ENCODE measurements at places on chromosomes 3 and 15.
A peak's percentile ranks its signal among the peaks of the same experiment; 100 is the strongest.

DNA sequence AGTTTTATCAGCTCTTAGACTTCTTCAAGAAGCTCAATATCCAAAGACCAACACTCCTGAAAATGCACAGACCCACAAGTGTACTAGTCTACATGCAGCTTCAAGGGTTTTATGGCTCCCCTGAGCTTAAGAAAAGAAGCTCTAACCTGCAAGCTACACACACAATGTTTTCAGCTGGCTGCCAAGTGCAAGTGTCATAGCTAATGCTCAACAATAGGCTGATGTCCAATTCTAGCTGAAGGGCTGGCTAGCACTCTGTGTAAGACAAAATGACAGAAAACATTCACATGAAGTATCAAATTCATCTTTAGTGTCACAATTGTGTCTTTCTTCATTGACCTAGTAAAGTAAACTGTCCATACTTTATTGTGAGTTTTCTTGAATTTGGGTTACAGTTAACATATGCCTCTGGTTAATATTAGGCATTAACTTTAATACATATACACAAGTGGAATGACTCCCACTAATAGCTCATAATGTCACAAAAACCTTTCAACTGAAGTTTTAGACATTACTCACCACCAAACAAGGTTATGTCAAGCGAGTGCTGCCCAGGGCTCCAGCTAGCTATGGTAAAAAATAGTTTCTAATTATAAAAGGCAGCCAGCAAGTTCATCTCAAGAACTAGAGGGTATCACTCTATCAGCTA lies 15.1 kb downstream of the ABI3BP start:
- DNase-seq, result no peak

GRCh38 chr15:63870487-63871209 lies 36.9 kb upstream of the HERC1 start:
- DNase-seq, result no peak

- no peak for DNase-seq
These were observed 1.2 kb downstream of the ROBO2 start for GRCh38 chr3:77040926-77041722.

DNA sequence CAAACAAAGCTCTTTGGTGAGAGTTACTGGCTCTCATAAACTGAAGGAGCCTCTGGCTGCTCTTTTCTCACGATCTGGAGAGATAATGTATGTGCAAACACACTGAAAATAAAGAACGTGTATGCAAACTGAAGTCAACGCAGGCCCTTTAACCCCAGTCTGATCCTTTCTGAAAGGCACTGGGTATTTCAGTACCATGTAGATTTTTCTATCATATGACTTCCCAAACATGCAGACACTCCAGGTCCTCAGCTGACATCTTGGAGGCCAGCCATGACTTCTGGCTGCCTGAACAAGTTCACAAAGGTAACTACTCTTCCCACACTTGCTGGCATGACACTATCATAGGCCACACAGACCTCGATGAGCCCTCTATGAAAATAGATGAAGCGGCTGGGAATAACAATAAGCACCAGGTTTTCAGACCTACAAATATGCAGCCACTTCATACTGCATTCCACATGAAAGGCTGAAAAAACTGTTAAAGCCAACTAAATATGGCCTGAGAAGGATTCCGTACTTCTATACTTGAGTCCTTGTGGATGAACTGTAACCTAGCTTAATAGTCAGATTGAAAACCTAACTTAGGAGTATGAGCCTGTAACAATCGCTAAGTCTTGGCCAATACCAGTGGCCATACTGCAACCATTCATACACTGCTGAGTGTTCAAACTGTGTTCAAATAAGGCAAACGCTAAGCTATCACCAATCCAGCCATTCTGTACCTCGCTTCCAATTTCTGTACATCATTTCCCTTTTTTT lies 121.3 kb downstream of the THRB start:
- no peak for DNase-seq

- no peak for DNase-seq
These were observed 19.6 kb downstream of the LRRC49 start for GRCh38 chr15:70912187-70912586.

DNA sequence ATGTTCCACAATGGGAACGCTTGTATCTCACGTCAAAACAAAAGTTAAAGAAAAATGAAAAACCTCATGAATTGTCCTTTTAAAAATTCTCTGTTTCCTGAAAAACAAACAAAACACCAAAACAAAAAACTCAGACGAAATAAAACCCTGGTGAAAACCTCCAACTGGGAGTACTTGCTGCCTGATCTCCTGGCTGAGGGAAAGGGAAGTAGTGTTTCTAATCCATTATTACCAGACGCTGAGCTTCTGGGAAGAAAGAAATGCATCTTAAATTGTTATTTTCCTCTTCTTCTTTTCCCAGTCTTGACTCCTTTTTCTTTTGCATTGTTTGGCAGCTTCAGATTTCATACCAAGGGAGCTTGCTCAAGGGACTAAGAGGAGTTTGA lies 243.2 kb upstream of the RGMA start:
- no peak for DNase-seq

DNA sequence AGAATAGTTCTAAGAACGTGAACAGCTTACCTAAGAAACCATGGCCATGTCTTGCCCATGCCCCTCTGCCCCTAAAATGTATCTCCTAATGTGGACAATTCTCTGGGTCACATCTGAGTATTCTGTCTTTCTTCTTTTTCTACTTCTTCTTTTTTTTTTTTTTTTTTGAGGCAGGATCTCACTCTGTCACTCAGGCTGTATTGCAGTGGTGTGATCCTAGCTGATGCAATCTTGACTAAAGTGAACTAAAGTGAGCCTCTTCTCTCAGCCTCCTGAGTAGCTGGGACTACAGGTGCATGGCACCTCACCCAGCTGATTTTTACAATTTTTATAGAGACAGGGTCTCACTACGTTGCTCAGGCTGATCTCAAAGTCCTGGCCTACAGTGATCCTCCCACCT lies 204.8 kb upstream of the ZPLD1 start:
- no peak for DNase-seq

DNA sequence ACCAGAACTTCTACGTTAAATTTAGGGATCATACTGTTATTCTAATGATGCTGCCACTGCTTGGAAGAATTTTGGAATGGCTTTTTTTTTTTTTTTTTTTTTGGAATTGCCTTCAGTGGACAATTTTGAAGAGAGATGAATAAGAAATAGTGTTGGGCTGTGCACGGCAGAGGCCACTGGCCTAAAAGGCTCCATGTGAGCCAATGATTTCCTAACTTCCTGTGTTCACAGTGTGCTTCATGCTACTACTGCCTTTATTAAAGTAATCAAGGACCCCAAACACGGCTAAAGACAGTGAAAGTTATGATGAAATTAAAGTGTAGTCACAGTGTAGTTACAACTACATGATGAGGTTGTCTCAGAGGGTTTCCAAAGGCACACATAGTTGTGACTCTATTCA lies 100.8 kb upstream of the TNFAIP8L3 start:
- no peak for DNase-seq

GRCh38 chr3:43363621-43364266 lies 77.4 kb downstream of the SNRK start:
- DNase-seq, result peak; percentile 46

DNA sequence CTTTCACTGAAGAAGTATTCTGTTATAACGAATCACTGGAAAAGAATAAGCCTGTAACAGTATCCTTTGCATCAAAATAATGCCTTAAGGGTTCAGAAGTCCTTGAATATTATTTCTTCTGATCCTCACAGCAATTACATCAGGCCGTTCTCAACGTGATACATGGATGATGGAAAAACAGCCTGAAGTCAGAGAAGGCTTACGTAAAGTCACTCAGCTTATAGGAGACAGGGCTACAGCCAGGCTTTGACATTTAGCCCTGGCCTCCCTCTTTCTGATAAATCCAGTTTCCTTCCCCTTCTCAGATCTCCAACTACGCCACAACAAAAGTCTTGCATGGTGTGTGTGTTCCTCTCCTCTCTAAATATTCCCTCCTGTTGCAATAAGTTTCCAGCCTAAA lies 131.9 kb downstream of the ANO10 start:
- no peak for DNase-seq

DNA sequence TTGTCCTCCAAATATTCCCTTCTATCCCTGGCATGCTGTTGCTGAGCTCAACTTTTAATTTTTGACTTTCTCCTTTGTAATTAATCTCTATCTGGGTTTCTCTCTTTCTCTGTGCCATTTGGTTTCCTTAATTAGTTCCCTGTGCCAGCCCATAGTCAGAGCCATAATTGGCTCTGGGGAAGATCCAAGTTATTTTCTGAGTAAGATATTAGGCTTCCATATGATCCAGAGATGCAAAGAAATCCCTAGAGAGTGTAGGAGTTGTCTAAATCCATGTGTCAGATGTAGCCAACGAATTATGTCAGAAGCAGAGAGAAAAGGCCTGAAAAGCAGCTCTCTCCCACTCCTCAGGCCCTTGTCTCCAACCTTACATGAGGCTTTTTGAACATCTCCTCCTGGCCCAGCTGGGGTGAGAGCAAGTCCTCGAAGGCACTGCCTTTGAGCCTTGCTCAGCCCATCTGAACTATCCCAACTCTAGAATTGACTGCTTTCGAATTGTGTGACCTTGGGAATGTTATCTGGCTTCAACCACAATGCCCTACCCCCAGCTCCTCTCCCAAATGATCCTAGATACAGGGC lies 46.4 kb downstream of the MOBP start:
- no peak for DNase-seq

DNA sequence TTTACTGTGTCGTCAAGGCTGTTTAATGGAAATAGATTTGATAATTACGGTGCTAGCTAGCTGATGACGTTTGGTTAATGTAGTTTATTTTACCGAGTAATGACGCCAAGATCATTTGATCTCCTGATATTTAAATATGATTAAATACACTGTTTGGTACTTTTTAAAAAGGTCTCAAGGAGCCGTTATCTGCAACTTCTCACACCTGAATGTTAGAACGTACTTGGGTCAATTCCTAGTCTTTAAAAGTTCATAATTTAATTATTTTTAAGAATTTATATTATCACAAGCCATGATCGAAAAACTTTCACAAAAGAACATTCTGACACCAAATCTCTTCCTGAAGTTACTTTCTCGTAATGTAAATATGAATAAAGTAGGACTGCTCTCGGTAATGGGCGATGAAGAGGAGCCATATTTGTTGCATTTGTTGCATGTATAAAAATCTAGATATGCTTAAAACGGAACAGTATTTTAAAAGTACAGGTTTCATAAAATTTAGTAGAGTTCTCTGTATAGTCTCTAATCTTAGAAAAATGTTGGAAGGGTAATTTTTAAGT lies 16.2 kb upstream of the CHD2 start:
- no peak for DNase-seq

GRCh38 chr15:101551696-101552591 lies 62.4 kb upstream of the PCSK6 start:
- DNase-seq, result no peak

- no peak for DNase-seq
These were observed 14.2 kb upstream of the PLXNA1 start for GRCh38 chr3:126968391-126969390.

- no peak for DNase-seq
These were observed 405.9 kb downstream of the ROBO1 start for GRCh38 chr3:79361748-79362378.

- no peak for DNase-seq
These were observed 1.7 kb downstream of the KLHL25 start for GRCh38 chr15:85792912-85793590.

DNA sequence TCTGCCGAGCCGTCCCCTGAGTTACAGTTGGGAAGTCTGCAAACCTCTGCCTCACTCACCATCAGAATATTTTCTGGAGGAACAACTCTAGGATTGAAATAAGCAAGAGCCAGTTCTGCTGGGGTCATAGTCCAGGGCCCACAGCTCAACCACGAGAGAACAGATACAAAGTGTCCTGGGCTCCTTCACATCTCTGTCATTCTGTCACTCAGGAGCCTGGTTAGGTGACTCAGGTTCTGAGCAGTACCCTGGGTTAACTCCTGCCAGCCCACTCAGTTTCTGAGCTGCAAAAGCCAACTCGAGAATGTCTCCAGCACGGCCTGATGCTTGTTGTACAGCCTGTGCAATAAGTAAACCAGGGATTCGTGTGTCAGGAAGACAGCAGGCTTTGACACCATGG lies 155.7 kb downstream of the SLCO3A1 start:
- no peak for DNase-seq

GRCh38 chr3:132871956-132872355 lies 149.7 kb upstream of the NPHP3 start:
- DNase-seq, result no peak

DNA sequence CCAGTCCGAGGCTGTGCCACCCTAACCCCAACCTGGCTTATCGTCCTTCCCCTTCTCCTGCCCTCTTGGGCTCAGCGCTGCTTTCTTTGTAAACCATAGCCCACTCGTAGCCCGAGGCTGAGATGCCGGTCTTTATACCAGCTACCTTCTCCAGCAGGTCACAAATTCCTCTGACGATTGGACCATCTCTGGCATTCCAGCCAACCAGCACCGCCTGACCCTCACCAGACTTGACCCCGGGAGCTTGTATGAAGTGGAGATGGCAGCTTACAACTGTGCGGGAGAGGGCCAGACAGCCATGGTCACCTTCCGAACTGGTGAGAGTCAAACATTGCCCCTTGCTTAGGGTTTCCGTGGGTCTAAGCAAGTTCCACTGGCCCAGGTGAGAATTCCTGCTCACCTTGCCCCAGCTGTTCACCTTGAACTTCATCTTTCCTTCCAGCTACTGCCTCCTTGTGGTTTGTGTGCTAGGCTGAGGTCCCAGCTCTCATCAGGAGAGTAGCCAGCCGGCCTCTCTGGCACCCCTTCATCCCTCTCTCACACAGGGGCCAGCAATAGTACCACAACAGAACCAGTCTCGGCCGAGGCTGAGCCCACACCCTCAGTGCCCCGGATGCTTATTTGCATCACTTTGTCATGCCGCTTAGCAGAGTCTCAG lies 66.7 kb downstream of the BOC start:
- DNase-seq, result peak; percentile 28

- no peak for DNase-seq
These were observed 348.0 kb downstream of the VPS13C start for GRCh38 chr15:61712129-61712759.

GRCh38 chr3:67733269-67733950 lies 79.0 kb upstream of the SUCLG2 start:
- no peak for DNase-seq

GRCh38 chr3:151377768-151378385 lies 6.7 kb downstream of the P2RY12 start:
- no peak for DNase-seq

GRCh38 chr15:70752193-70752635 lies 11.1 kb downstream of the UACA start:
- no peak for DNase-seq

- DNase-seq, result no peak
These were observed 308.9 kb downstream of the CTNNB1 start for GRCh38 chr3:41508063-41508696.

GRCh38 chr3:58052373-58053273 lies 44.4 kb downstream of the FLNB start:
- DNase-seq, result peak; percentile 62

- peak; percentile 78 for DNase-seq
These were observed 3.2 kb downstream of the ZDHHC19 start for GRCh38 chr3:196207833-196208607.

DNA sequence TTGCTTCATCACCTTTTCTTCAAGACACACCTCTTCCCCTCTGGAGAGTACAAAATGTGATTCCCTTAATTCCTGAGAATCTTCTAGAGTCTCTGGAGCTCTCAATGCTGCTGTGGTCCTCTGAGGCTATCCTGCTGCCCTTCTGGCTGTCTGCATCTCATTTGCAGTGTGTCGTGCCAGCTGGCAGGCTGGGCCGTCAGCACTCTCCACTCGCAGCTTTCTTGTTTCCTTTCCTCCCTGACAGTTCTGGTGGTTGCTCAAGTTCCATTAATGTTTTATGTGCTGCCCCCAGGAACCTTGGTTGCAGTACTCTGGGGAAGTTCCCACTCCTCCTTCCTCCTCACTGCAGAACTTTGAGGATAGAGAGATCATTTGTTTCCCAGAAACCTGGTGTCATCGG lies 210.8 kb upstream of the ROPN1 start:
- DNase-seq, result no peak

Data from activated CD8-positive, alpha-beta memory T cell treated with anti-CD3 and anti-CD28 coated beads for 24 hours (primary cell).